GM13976 (cell line): ENCODE measurements at places on chromosomes 5 and 9.
A peak's percentile ranks its signal among the peaks of the same experiment; 100 is the strongest.

DNA sequence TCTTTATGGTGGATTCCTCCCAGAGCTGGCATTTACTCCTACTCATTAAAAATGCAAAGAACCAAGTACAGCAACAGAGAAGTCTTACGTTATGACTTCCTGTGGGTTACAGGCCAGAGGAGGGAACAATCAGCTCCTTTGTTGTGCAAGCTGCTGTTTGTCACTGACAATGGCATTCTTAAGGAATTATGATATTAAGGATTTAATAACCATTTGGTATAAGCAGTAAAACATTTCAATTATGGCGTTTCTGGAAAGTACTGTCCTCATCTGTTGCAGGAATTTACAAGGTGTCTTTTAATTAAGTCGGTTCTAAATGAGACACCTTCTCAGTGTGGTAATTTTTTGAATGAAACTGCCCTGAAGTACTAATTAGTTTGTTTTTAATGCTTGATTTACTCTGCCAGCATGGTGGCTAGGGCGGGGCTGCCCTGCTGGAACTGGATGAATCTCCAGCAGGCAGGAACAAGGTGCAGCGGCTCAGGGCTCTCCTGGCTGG, 49.1 kb upstream of the VDAC1 start:
- DNase-seq, result no peak

DNA sequence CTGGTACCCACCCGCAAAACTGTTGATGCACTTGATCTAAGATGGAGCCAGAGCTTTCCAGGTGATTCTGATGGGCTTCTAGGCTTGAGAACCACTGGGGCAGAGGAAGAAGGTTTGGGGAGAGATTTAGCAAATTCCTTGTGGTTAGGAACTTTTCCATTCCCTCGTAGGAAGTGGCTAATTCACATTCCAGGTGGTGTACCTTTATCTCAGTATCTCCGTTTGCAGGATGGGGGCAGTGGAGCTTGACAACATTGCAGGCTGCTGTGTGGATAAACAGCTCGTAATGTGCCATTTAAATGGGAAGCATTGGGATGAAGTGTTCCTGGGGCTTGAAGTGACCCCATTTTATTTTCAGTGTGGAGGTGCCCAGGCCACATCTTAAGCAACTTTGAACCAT, 172.9 kb upstream of the IL12B start:
- DNase-seq, result no peak

GRCh38 chr9:81207651-81208050, 481.7 kb downstream of the TLE1 start:
- no peak for DNase-seq

- no peak for DNase-seq
Measured at GRCh38 chr5:91170266-91170665, 212.9 kb downstream of the ARRDC3 start.

- no peak for DNase-seq
Measured at GRCh38 chr5:9058161-9058560, 487.7 kb downstream of the SEMA5A start.

DNA sequence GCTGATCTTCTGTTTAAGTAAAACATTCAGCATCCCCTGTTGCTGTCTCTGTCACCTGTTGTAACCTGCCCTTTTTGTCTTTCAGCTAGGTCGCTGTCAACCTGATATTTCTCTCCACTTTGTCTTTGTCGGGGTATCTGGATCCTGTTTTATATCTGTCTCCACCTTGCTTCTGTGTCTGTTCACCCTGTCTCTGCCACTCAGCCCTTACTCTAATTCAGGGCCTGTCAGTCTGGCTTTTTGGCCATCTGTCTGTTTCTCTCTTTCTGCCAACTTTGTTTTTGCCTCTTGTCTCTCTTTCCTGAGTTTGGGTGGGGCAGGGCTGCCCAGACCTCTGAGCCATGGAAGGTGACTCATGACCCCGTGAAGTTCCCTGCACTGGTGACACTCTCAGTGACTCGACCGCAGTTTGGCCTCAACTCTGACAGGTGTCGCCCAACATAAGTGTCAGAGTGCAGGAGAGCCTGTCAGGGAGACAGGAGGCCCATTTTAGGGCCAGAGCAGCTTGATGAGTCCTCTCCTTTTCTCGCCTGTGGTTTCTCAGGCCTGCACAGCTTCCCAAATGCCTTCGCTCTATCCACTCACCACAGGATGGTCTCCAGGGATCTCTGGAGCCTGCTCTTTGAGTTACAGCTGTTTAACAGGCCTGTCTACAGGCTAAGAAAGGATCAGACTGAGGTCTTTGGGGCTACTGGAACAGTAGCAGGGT, 868 bp downstream of the ZBTB43 start:
- DNase-seq, result peak; percentile 67
